Mesendoderm (in vitro differentiated cells): ENCODE measurements at places on chromosomes 5 and 9.
A peak's percentile ranks its signal among the peaks of the same experiment; 100 is the strongest.

GRCh38 chr9:98795970-98796363 is 388 bp downstream of the ANKS6 start:
- DNase-seq: no peak
- no peak overlapping the region for H3K27ac ChIP-seq
- H3K36me3 ChIP-seq: no peaks in the 10 kb centered on the region
- peaks cover 17% of the 10 kb centered on the region for H3K4me1 ChIP-seq
- peak overlapping the region; percentile 45 for H3K4me3 ChIP-seq
- H3K27me3 ChIP-seq: no peaks in the 10 kb centered on the region

GRCh38 chr9:98284754-98285153 is 29.3 kb upstream of the TBC1D2 start:
- H3K27me3 ChIP-seq: no peaks in the 10 kb centered on the region
- no peak overlapping the region for H3K27ac ChIP-seq
- no peaks in the 10 kb centered on the region for H3K36me3 ChIP-seq
- no peak overlapping the region for H3K4me3 ChIP-seq
- H3K4me1 ChIP-seq: peaks cover 2% of the 10 kb centered on the region

DNA sequence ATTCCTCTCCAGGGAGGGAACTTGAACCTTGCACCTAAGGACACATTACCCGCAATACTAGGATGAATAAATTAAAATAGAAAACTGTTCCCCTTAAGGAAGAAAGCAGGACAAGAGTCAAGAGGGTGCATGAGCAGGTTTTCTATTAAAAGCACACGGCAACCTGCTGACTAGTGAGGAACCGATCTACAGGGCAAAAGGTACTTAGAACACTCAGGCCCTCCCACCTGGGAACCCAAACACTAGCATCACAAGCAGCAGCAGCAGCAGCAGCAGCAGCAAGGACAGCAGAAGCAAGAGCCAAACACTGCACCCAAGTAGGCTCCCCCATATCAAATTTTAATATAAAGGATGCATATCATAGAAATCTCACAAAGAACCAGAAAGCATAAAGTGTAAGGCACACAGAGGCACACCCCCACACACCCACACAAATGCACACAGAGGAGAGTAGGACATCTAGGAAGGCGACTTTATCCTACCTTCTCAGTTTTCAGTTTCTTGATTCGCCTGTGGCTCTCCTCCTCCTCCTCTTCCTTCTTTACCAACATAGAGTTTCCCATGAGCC is 2.8 kb downstream of the ZNF608 start:
- H3K36me3 ChIP-seq: no peaks in the 10 kb centered on the region
- H3K4me3 ChIP-seq: peak overlapping the region; percentile 47
- peak; percentile 43 for DNase-seq
- no peaks in the 10 kb centered on the region for H3K27me3 ChIP-seq
- peak overlapping the region; percentile 4 for H3K27ac ChIP-seq
- H3K4me1 ChIP-seq: peaks cover 16% of the 10 kb centered on the region

DNA sequence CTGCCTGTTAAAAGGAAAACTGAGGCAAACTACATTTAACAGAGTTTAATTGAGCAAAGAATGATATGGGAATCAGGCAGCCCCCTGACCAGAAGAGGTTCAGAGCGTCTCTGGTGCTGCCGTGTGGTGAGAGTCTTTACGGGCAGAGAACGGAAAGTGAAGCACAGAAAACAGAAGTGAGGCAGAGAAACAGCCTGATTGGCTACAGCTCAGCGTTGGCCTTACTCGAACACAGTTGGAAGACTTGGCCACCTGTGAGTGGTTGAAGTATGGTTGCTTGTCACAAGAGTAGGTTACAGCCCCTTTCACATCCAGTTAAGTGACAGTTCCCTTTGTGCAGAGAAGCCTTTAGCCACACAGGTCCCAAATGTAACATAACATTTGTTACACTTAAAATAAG is 16.9 kb upstream of the FBP1 start:
- no peak for DNase-seq
- no peak overlapping the region for H3K27ac ChIP-seq
- no peaks in the 10 kb centered on the region for H3K27me3 ChIP-seq
- H3K4me1 ChIP-seq: no peaks in the 10 kb centered on the region

DNA sequence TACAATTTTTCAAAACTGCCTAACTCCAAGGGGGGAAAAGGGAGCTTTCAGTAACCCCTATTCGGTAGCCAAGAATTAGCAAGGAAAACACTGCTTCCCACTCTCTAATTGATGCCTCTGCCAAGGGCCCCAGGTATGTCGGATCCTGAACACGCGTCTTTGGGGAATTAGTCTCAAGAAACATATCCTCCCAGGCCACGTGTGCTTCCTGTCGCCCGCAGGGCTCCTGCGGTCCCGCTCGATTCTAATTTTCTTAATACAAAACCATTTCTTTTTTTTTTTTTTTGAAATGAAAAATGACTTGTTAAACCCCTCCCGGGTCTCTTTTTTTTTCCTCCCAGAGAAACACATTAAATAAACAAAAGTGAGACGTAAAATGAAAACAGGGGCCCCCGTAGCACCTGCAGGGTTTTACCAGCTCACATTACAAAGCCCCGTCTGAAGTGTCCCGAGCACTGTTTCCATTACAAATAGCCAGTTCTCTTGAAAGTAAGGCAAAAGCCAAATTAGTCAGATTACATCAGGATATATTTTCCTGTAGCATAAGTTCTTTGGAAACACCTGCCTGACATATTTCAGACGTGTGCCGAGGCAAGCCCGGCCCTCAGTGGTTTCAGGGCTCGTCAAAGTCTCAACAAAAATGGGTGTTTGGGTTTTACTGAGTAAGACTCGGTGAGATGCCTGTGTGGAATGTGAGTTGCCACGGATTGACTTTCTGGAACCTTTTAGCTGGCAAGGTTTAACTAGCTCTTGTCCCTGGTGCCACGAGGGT is 21.5 kb downstream of the SMIM23 start:
- no peaks in the 10 kb centered on the region for H3K27me3 ChIP-seq
- H3K4me3 ChIP-seq: no peak overlapping the region
- H3K4me1 ChIP-seq: no peaks in the 10 kb centered on the region
- DNase-seq: no peak
- H3K27ac ChIP-seq: no peak overlapping the region

DNA sequence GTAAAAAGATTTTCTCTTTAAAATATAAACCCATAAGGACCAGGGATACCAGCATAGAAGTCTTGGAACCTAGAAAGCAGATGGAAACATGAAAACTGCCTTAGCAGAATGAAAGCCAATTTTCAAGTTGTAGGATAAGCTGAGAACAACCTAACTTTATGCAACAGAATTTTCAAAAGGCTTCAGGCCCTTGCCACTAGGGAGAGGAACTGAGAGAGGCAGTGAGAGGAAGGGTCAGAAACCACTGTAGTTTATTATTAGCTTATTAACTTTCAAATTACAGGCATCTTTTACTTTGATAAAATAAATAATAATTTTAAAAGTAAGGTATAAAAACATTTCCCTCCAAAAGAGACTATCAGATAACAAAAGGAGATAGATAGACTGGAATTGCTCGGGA is 33.4 kb downstream of the FAM81B start:
- no peak overlapping the region for H3K4me3 ChIP-seq
- H3K36me3 ChIP-seq: no peaks in the 10 kb centered on the region
- H3K27ac ChIP-seq: no peak overlapping the region
- no peaks in the 10 kb centered on the region for H3K4me1 ChIP-seq

DNA sequence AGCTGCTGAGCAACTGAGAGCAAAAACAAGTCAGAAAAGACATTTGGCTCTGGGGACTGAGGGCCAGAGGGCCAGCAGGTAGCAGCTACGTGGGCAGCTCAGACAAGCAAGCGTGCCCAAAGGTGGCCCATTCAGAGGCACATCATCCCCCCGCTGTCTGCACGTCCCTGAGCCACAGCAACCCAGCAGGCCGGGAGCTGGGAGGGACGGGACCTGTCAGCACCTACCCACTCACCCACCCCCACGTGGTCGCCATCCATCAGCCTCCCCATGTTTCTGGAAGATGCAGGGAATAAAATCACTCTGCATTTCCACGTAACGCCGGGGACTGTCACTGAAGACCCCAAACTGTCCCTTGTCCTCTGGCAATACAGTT is 167.8 kb downstream of the COL23A1 start:
- H3K36me3 ChIP-seq: no peaks in the 10 kb centered on the region
- no peak for DNase-seq
- peaks cover 13% of the 10 kb centered on the region for H3K4me1 ChIP-seq

GRCh38 chr5:102554082-102554481 is 55.3 kb upstream of the SLCO6A1 start:
- no peaks in the 10 kb centered on the region for H3K27me3 ChIP-seq
- H3K36me3 ChIP-seq: no peaks in the 10 kb centered on the region
- H3K4me1 ChIP-seq: no peaks in the 10 kb centered on the region
- DNase-seq: peak; percentile 10
- no peak overlapping the region for H3K4me3 ChIP-seq
- H3K27ac ChIP-seq: no peak overlapping the region

- H3K4me1 ChIP-seq: no peaks in the 10 kb centered on the region
- H3K27me3 ChIP-seq: no peaks in the 10 kb centered on the region
- H3K36me3 ChIP-seq: no peaks in the 10 kb centered on the region
- peak; percentile 75 for DNase-seq
Measured at GRCh38 chr5:74648835-74649293, 8.3 kb upstream of the ENC1 start.

- H3K4me1 ChIP-seq: peaks cover 4% of the 10 kb centered on the region
- H3K27me3 ChIP-seq: no peaks in the 10 kb centered on the region
- H3K4me3 ChIP-seq: peak overlapping the region; percentile 97
- no peak for DNase-seq
Measured at GRCh38 chr5:112977440-112977861, 853 bp downstream of the DCP2 start.

DNA sequence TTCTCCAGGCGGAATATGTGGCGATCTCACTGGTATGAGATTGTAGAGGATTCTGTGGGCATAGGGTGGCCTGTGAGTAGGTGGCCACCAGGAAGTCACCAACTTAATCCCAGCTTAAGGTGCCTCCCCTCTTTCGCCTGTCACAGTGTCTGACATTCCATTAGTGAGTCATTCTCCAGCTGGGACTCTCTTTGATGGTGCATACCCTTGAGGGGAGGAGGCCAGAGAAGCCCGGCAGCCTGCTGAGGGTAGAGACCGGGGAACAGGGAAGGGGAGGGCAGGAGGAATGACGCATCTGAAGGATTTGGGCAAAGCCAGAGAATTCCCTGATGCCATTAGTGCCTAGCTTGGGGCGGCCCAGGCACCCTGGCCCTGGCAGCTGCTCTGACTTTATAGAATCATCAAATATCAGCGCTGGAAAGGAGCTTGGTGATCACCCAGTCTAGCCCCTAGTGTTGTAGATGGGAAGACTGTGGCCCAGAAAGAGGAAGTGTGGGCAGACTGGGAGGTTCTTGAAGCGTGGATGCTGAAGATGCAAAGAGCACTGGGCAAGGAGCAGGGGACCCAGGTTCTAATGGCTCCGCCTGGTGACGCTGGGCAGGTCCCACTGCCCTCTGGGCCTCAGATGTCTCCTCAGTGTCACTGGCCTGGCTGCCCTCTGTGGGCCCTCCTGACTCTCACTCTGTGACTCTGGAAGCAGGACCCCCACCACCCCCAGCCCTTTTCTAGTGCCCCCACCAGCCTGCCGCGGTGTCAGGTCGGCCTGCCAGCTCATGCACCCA is 41.4 kb downstream of the DAB2IP start:
- H3K36me3 ChIP-seq: no peaks in the 10 kb centered on the region
- DNase-seq: peak; percentile 96
- no peak overlapping the region for H3K4me3 ChIP-seq
- H3K27me3 ChIP-seq: no peaks in the 10 kb centered on the region
